ENCODE measurements at places on chromosomes 5 and 9.

DNA sequence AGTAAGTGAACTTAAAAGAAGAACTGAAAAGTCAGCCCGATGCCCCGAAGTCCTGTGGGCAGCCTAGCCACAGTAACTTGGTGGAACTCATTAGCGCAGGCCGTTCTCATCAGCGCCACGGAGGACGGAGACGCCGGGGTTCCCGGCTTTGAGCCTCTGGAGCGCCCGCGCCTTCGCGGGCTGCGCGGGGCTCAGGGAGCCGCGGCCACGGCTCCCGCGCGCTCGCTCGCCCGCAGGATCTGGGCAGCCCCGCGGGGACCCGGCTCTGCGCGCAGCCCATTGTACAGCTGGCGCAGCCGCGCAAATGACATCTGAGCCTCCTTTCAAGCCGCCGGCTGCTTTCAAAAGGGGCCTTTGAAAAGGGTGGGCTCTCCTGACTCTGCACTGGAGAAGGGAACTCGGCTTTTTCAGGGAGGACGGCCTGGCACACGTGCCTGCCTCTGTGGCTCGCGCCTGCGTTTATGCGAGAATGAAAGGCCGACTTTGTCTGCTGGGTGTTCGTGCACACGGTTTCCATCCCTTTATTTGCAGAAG lies 40.7 kb downstream of the TLR4 start:
- DNase-seq: peak; percentile 27

DNA sequence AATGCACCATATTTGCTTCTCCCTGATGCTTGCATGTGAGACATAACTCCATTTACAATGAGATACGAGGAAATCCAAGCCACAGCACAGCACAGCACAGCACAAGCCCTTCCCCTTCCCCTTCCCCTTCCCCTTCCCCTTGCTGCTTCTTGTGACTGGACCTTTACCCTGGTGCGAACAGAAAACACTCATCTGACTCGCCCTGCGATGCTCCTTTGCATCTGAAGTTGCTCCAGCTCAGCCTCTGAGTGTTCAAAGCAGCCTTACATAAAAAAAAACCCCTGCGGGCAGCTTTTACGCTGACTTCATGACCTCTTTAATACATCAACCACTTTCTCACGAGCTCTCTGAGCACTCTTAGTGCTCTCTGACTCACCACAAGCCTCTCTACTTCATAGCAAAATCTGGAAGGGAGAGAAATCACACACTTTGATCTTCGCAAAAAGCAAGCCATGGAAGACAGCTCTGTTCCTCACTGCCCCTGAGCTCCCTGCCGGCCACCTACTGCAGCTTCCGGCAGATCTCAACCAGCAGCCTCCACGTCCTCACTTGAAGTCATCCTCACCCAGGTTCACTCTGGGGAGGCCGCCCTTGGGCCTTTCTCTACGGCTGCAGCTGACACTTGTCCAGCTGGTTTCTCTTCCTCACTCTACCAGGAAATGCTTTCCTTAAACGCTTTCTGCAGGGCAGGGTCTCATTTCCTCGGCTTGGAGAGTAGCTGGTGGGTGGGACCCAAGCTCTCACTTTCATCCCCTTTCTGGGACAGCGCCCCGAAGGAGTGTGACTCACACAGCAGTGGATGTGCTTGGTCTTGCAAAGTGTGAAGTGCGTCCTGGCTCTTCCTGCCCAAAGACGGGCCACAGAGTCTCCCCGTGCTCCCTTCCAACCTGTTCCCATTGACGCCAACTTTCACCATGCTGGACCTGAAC lies 5.3 kb downstream of the SLC34A1 start:
- peak; percentile 52 for DNase-seq

GRCh38 chr9:16611983-16612382 lies 258.5 kb downstream of the BNC2 start:
- no peak for DNase-seq

DNA sequence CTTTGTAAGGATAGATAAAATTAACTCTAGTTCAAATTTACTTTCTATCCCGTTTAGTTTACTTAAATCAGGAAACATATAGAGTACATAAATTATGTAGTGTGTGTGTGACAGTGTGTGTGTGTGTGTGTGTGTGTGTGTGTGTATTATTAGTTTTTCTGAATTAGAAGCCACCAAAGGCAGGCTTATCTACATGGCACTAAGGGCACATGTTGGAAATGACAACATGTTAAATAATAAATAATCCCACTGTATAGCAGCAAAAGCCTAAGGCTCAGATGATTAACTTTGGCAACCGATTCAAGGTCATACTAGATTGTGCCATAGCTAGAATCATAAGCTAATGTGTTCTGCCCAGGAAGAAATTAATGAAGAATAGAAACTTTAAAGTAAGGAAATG lies 54.6 kb downstream of the MEGF9 start:
- no peak for DNase-seq

- DNase-seq: no peak
Observed at GRCh38 chr5:179912386-179912785, 4.7 kb upstream of the TBC1D9B start.

GRCh38 chr5:59351076-59351794 lies 542.3 kb downstream of the PDE4D start:
- no peak for DNase-seq

GRCh38 chr5:39570403-39571027 lies 145.7 kb upstream of the DAB2 start:
- no peak for DNase-seq

DNA sequence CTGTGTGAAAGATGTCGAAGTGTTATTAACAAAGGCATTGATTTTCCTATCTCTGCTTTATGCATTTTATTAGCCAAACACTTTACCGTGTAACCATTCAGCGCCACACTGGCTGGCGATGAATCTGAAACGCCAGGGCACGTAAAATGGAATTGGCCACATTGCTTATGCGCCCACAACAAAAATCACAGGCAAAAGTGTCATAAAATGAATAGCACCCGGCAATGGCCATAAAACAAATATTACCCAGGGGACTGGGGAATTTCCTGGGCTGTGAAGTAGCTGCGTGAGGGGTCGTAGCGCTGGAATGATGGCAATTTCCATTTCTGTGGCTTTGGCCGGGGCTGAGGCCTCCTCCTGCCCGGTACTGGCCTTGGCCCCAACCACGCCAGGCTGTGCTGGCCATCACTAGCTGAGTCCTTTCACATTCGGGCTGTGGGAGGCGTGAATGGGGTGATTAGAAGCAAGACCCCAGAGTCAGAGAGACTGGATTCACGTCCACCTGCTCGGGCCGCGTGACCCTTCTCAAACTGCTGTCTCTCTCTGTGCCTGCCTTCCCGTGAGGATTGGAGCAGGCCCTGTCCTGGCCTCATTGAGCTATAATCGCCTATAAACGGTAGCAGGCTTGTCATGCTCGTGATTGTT lies 254.5 kb downstream of the PBX3 start:
- no peak for DNase-seq

DNA sequence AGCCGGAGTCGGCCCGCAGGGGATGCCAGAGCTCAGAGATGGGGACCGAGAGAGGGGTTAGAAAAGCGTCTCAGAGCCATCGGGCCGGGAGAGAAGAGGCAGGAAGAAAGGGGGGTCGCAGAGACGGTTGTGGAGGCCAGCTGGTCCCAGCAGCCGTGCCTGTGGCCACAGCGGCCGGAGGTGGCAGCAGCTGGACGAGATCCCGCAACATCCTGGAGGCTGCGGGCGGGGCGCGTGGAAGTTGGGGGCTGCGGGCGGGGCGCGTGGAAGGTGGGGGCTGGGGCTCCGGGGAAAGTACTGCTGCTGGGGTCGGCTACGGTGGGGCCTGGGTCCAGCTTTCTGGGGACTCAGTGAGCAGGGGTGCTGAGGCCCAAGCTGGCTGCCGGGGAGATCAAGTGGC lies 34.4 kb upstream of the EGFL7 start:
- no peak for DNase-seq

GRCh38 chr9:128523199-128523925 lies 18.8 kb downstream of the GLE1 start:
- no peak for DNase-seq

DNA sequence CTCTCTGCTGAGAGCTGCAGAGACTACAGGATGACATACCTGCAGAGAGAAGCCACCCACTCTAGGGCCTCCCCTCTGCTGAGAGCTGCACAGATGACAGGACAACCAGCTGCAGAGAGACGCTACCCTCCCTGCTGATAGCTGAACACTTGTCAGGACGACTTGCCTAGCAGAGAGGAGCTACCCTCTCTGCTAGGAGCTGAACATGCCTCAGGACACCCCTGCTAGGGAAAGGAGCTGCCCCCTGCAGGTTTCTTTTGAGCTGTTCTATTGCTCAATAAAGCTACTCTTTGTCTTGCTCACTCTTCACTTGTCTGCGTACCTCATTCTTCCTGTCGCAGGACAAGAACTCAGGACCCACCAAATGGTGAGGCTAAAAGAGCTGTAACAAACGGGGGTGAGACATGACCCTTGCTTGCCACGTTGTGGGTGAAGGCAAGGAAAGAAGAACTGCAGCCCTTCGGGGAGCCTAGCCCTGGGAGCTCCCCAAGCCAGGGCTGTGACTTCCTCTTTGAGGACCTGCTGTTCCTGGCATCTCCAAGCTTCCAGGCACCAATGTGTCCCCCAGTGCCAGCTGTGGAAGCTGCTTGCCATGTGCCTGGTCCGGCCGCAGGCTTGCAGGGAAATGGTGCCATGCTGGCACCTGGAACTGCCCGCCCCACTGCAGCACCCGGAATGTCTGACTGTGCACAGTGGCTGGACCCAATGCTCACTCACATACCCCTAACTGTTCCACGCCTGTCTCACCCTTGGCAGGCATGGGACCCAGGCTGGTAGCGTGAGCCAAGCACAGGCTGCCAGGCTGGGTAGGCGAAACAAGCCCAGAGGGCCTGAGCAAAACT lies 5.1 kb upstream of the TESK1 start:
- no peak for DNase-seq

DNA sequence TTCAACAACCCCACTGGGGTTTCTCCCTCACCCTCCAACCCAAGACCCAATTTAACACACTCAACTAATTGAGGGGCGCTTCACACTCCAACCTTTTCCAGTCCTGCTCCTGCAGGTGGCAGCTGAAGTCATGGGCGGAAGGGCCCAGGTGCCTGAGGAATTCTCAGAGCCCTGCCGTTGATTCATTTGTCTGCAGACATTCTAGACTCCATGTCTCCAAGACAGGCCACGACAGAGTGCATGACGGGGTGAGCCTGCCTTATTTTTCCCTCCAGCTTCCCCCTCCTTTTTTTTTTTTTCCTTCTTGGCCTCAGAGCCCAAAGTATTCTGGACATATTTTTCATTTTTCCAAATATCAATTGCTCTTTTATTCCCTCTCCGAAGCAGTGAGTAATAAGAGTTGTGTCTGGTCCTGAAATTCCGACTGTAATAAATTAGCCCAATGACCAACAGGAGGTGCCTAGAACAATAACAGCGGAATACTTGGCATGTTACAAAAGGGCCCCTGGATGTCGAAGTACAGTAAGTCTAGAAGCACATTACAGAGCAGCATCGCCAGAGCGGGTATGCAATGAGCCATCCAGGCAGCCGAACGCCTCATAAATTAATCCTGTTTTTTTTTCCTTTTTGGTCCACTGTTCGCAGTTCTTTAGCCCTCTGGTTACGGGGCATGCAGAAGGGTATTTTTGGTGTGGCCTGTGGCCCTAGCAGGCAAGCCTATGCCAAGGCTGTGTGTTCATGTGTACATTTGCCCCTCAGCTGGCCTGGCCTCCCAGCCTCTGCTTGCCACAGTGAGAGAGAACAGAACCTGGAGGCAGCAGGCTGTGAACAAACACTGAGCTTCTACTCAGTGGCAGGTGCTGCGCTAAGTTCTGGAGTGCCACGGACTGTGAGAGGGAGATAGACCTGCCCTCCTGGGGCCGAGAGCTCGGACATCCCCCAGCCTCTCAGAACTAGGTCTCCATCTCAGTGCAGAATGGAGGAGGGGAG lies 8.6 kb upstream of the SMIM23 start:
- no peak for DNase-seq

DNA sequence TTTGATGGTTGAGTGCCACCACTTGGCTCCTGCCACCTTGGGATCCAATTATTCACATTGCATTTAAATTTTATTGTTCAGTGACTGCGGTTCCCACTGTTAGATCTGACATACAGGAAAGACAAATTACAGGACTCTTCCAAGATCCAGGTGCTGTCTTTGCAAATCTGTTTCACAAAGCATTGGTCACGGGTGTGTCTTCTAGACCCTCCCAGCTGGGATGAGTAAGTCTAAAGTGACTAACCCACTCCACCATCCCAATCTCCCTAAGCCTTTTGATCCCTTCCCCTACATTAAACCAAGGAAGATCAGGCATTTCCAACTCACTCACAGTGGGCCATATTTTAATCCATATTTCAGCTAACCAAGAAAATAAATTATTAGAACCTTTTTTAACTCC lies 1016.3 kb upstream of the CTNND2 start:
- no peak for DNase-seq

- DNase-seq: no peak
Observed at GRCh38 chr5:1108865-1109174, 3.0 kb downstream of the SLC12A7 start.

DNA sequence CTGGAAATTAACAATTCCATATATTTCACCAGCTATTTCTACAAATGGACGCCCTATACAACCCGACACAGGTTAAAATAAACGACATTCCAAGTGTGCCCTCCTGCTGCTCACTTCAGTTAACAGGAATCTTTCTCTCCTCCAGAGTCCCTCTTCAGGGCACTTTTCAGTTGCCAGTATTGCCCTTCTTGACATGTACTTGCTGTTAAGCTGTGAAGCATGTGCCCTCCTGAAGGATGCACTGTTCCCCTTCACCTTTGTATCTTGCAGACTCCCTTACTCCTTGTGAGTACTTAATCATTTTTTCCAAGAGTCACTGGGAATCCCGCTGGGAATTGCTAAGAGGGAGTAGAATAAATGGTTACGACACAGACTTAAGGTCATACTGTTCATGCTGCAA lies 364.1 kb downstream of the CTNND2 start:
- DNase-seq: no peak

GRCh38 chr9:74035786-74036185 lies 461.3 kb upstream of the RORB start:
- DNase-seq: no peak

DNA sequence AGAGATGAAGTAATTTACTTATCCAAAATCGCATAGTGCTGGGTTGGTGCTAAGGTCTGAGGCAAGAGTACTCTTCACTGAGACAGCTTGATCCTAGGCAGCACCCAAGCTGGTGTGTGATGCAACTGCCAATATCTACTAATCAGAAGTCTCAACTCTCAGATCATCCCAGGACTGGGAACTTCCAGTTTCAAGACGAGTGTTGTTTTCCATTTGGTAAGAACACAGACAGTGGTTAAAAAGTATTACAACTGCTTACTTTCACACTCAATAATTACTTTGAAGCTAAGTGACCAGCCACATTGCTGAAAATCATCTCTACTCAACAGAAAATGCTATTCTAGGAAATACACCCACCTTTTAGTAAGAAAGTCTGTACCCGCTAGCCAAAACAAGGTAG lies 45.3 kb downstream of the FBXW11 start:
- peak; percentile 24 for DNase-seq

- no peak for DNase-seq
Observed at GRCh38 chr5:171633776-171634470, 151.7 kb upstream of the SMIM23 start.

- no peak for DNase-seq
Observed at GRCh38 chr5:154410786-154411185, 35.0 kb upstream of the SAP30L start.

GRCh38 chr5:42801516-42802166 lies 10.1 kb downstream of the SELENOP start:
- DNase-seq: no peak

All from activated CD8-positive, alpha-beta T cell treated with anti-CD3 and anti-CD28 coated beads, Interleukin-2, amount 10 ng/mL, durations not matched to agents 7 days and 5 days (primary cell).